ENCODE measurements at places on chromosomes 1 and 21.
A peak's percentile ranks its signal among the peaks of the same experiment; 100 is the strongest.

GRCh38 chr1:220791285-220791684 lies 4.6 kb downstream of the MTARC1 start:
- no peak for DNase-seq

- no peak for DNase-seq
Measured at GRCh38 chr1:31688233-31688918, 15.4 kb downstream of the COL16A1 start.

DNA sequence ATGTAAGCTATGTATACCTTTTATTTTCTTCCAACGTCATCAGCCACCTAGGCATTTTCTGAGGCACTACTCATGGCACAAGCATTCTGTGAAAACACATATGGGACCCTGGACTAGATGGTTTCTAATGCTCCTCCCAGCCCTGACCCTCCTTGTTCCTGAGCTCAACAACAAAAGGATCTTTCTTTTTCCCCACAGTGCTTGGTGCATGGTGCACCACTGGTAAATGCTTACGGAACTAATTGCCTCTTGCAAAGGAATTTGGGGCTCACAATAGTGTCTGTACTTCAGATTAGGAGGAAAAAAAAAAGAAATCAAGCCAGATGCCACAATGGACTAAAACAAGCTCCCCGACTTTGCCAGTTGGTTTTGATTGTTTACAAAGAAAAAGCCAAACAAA lies 390.5 kb downstream of the PLPP3 start:
- DNase-seq, result no peak

DNA sequence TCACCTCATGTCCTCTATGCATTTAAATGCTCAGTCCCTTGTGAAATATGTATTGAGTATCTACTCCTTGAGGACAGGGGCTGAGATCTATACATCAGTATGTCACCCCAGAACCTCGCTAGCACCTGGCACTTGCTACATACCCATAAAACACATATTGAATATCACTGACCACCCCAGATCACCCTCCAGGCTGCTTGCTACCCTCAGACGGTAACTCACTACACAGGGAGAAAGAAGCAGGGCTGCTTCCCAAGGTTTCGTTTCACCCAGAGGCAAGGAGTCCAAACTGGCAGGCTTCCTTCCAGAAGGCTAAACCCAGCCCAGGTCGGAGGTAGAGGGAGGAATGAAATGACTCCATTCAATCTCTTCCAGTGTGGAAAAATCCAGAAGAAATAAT lies 8.5 kb downstream of the INKA2 start:
- no peak for DNase-seq

GRCh38 chr1:25066256-25066655 lies 136.2 kb upstream of the RUNX3 start:
- no peak for DNase-seq

- DNase-seq, result no peak
Measured at GRCh38 chr1:230067419-230067870, 407 bp downstream of the GALNT2 start.

GRCh38 chr1:156213644-156213966 lies 798 bp downstream of the PMF1 start:
- DNase-seq, result no peak

GRCh38 chr1:167614851-167615250 lies 15.2 kb upstream of the RCSD1 start:
- no peak for DNase-seq

- no peak for DNase-seq
Measured at GRCh38 chr21:37551331-37551992, 184.9 kb downstream of the DYRK1A start.

- peak; percentile 58 for DNase-seq
Measured at GRCh38 chr21:34022627-34023335, 50.6 kb upstream of the MRPS6 start.

GRCh38 chr1:54833121-54833520 lies 32.0 kb upstream of the TTC22 start:
- DNase-seq, result no peak

- DNase-seq, result peak; percentile 11
Measured at GRCh38 chr1:61079898-61080336, 2.4 kb upstream of the NFIA start.

- no peak for DNase-seq
Measured at GRCh38 chr1:33260439-33260838, 4.1 kb downstream of the ZNF362 start.

- no peak for DNase-seq
Measured at GRCh38 chr1:61142043-61142440, 59.7 kb downstream of the NFIA start.

All from activated naive CD4-positive, alpha-beta T cell treated with Interleukin-2 at 50 U/mL for 16 hours (primary cell).